ENCODE measurements at places on chromosomes 3 and 15.

- no peak for DNase-seq
Measured at GRCh38 chr3:127531821-127532220, 58.7 kb downstream of the TPRA1 start.

- DNase-seq, result no peak
Measured at GRCh38 chr3:138203938-138204337, 16.8 kb downstream of the ARMC8 start.

DNA sequence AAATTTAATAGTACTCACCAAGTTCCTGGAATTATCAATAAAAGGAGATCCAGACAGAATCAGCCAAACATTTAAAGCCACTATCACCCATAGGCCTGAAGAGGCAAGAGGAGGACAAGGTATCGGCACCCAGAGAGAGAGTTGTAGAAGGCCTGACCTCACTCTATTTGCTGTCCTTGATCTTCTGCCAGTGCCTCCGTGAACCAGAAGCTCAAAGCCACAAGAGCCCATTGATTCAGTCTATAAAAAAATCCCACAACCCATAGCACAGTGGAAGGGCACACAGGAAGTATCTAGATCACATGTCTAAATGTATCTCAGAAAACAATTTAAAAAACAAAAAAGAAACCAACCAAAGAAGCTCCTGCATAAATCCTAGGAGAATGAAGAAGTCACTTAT lies 68.6 kb upstream of the FAM174B start:
- no peak for DNase-seq

DNA sequence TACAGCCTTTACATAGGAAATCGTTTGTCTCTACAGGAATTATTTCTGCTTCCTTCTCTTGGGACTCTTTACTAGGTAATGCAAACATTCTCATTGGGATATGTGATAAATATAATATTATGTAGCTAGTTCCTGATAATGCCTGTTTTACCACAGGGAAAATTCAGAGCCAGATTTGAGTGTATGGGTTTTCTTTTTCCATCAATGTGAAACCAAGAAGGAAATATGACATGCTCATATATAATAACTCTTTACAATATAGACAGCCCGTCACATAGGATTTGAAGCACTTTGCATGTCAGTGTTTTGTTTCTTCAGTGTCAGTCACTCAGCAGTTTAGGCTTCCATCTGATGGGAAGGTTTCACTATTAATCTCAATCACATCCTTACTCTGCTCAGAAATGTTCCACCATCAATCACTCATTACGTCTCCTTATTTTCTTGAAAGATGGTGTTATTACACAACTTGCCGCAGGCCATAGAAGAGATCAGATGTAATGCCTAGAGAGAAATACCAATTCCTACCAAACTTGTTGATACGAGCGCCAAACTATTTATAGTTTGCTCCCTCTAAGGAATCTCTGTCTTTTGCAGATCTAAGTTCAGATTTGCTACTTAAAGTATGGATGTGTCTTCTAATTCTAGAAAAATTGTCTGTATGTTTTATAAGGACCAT lies 314.8 kb downstream of the DIPK2A start:
- no peak for DNase-seq
